ENCODE measurements at places on chromosomes 3 and 15.

DNA sequence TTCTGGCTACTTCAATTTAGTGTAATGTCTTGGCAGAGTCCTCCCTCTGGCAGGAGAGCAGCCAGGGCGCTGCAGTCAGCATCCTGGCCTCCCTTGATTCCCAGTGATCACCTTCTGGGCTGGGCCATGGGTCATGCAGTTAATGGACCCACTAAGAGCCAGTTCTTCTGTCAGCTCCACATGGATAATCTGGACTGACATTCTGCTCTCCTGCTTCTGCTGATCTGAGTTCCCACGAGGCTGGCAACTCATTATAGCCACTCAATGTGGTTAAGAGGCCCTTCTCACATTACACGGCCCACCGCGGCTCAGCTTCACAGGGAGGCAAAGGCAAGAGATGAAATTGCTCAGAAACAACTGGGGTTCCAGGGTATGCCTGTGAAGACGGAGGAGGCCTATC, 94.0 kb downstream of the WDR76 start:
- DNase-seq, result no peak

GRCh38 chr3:43485931-43486330, 135.9 kb downstream of the ANO10 start:
- DNase-seq, result no peak

DNA sequence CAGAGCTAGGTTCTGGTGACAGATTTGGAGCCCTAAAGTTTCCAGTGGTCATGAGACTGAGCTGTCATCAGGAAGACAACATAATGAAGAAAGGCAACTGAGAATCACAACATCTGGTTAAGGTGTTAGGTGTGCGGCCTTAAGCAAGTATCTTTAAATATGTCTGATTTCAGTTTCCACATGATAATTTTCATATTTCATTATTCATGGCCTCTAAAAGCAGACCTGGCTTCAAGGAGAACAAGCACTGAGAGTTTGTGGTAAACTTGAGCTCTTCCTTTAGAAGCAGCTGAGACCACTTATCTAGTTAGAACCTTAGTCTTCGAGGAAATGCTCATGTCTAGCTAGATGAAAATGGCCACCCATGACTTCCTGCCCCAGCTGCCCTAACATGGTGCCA, 25.7 kb upstream of the MYLK start:
- no peak for DNase-seq

DNA sequence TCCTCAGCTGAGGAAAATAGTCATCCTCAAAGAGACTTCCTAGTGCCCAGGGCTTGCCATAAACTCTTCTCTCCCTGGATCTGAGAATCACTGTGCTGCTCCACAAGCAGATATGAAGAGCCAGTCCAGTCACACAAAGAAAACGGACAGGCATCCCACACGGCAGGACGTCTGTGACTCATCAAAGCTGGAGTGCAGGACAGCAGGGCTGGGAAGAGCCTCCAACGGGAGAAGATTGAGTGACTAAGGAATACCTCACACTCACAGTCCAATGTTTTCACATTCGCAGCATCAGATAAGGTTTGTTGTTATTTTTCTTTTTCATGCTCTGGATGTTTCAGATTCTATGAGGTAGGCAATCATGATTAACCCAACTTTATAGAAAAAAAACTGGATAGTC, 57.8 kb downstream of the NEK10 start:
- DNase-seq, result no peak

GRCh38 chr15:52642386-52643361, 36.5 kb downstream of the ATOSA start:
- no peak for DNase-seq

- no peak for DNase-seq
These were observed 49.9 kb upstream of the P2RY1 start for GRCh38 chr3:152785051-152785450.

DNA sequence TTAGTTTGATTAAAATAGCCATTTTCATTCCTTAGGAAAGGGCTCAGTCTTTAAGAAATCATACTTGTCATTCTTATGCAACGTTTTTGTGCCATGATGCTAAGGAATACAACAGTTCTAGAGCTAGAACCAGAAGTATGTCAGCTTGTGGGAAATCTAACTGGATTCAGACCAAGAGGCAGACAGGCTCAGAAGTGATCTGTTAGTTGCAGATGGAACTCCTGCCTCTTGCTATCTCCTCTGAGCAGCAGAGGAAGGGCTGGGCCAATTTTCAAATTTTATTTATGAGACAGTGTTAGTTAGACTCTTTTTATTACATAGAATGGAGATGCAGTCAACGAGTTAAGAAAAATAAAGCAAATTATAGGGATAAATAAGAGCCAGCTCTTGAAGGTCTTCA, 48.5 kb upstream of the RYR3 start:
- no peak for DNase-seq

- no peak for DNase-seq
These were observed 140.4 kb upstream of the CGNL1 start for GRCh38 chr15:57235873-57236272.

DNA sequence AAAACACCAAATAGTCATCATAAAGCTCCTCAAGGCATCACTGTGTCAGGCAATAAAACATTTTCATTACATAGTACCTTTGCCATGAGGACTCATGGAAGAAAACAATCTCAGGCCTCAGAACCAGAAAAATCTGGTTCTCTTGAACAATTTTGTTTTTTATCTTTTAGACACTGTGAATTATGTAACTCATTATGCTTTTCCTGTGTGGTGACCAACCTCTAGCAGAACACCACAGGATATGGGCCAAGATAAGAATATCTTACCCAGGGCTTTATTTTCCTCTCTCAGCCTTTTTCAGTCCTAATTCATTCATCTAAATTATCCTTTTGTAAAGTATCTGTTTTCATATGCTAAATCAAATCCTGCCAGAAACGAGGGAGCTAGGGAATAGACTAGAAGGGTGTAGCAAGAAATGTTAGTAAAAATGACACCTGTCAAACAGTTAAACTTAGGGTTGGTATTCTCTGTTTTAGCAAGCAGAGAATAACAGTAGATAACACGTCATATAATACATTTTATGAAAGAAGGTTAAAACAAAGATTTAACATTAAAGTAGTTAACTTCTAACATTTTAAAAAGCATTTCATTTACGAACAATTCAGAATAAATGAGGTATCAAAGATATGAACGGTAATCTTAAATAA, 111.1 kb downstream of the FBXL22 start:
- no peak for DNase-seq

DNA sequence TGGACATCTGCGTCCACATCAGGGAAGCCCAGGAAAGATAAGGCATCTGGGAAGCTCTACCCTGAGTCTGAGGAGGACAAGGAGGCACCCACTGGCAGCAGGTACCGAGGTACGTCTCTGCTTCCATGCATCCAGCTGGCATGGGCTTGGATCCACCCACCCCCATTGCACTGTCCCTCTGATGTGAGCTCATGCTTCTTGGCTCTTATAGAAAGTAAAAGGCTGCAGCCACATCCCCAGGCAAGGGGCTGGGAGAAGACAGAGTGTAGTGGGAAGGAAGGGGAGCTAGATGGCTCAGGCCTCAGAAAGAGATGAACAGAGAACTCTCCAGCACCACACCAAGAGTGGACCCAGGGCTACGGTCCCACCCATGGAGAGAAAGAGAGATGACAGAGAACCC, 18.2 kb downstream of the PTH1R start:
- no peak for DNase-seq

DNA sequence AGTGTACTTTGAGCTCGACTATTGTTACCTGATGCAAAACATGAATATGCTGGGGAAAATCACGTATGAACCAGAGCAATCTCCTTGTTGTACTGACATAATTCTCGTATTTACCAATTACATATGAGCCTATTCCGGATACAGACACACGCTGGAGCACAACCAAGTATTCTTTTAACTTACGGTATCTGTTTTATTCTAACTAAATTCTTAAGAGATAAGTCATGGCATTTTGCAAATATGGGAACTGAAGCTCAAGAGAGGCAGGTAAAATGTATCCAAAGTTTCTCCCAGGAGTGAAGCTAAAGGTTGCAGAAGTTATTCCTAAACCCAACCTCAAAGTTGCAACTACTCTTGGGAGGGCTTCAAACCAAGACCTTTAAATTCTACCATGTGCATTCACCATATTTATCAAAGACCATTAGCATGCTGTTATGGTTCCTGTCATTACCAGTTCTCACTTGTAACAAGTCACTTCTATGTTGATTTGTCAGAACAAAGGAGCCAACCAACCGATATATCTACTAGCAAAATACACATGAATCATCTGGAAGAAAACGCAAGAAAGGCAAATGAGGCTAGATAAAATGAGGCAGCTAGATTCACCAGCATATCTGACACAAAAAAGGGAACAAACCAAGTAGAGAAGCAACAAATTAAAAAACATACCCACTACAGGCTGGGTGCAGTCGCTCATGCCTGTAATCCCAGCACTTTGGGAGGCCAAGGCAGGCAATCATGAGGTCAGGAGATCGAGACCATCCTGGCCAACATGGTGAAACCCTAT, 17.8 kb downstream of the TBL1XR1 start:
- no peak for DNase-seq

- DNase-seq, result no peak
These were observed 173.8 kb downstream of the ADAMTS17 start for GRCh38 chr15:100167884-100168375.

GRCh38 chr3:14123308-14124222, 1.1 kb downstream of the CHCHD4 start:
- no peak for DNase-seq

DNA sequence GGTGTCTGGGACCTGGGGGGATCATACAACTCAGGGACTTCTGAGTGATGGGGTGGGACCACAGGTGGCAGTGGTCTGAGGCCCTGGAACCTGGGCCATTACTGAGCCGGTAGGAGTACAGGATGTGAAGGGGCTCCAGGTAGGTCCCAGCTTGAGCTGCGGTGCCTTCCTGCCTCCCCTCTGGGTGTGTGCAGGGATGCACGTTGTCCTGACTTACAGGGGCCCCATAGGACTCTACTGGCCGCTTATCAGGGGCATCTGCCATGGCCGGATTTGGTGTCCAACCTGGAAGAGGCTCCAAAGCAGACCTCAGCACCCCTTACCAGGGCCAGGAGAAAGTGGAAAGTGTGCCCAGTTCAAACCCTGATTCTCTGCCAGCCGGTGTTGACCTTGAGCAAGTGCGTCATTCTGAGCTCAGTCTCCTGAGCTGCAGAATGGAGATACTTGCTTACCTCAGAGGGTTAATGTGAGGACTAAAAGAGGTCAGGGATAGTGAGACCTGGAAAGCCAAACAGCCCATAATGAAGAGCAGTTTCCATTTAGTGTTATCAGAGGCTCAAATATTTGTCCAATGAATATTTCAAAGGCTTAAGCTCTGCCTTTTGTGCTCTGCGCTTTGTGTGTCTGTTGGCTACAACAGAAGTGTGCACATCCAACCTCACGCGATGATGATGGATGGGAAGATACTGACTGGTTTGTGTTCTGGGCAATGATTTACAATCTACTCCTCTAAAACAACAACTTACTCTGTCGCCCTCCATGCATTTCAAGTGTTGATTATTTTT, 35.4 kb upstream of the ESYT3 start:
- no peak for DNase-seq

DNA sequence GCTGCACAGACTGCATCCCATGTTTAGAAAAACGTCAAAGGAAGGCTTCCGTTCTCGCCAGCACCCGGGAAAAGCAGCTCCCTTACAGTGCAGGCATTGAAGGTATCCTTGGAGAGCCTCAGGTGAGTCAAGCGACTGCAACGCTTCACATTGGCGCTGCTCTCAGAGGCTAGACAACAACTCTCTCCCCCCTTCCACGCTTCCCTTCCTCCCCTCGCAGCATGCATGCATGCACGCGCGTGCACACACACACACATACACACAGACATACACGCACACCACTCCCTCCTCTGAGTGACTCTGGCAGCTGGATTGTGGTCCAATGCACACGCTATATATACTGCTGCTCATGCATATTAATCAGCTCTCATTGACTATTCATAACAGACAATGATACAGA, 191.1 kb downstream of the PDZRN3 start:
- DNase-seq, result no peak

GRCh38 chr3:104988496-104988895, 378.2 kb upstream of the ALCAM start:
- DNase-seq, result no peak

DNA sequence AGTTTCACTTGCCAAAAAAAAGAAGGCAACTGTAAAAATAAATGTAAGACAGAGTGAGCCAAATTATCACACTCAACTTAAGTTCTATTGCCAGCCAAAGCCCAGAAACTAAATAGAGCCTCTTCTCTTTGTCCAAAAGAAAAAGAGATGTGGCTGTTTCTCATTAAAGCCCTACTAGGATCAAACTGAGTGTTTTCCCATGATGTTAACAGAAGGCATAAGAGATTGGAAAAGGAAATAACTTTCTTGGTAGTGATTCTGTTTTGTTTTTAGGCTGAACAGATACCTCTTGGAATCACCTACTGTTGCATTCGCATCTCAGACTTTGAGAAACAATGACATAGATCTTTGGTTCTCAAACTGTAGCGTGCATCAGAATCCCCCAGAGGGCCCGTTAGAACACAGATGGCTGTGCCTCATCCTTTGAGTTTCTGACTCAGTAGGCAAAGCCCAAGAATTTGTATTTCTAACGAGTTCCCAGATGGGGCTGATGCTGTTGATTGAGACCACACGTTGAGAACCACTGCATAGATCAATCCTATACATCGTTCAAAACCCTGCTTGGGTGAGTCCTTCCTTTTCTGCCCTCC, 42.5 kb upstream of the SRGAP3 start:
- no peak for DNase-seq

DNA sequence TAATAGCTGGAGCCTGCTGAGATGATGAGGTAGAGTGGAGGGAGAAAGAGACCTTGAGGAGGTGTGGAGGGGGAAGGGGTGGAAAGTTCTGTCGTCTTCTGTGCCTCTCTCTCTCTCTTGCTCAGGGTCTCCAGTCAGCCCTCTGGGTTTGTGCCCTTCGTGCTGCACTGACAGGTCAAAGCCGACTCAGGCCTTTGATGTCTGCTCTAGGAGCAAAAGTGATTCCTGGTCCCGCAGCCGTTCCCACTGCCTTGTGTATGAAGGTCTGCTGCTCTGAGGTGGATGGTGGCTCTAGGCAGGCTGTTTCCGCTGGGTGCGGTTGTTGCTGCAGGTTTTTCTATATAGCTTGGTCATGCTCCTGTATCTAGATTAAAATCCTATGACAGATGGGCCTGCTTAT, 89.4 kb downstream of the IGF1R start:
- DNase-seq, result no peak

DNA sequence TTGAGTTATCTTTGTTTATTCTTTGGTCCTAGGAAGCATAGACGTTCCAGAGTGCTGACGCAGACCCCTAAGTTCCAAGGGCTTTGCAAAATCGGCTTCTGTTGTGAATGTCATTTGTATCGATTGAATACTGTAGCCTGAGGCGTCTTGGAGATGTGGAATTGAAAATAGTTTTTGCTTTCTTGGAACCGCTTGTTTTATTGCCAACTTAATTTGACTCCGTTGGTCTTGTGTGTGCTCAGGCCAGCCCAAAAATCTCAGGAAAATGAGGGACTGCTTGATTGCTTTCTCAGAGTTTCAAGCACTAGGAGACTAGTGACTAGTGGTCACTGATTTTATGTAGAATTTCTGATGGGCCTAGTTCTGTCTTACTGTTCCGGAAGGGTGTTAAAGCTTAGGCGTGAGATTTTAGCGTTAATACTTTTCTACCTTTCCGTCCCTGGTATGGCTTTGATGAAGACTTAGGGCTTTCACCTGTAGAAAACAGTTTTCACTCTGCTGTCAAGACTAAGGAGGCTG, 263 bp upstream of the UTS2B start:
- DNase-seq, result no peak

Data from esophagus squamous epithelium (tissue), 5 donors.